ENCODE measurements at places on chromosomes 6 and 20.

- DNase-seq = no peak
Observed at GRCh38 chr6:137699031-137699683, 167.9 kb upstream of the TNFAIP3 start.

DNA sequence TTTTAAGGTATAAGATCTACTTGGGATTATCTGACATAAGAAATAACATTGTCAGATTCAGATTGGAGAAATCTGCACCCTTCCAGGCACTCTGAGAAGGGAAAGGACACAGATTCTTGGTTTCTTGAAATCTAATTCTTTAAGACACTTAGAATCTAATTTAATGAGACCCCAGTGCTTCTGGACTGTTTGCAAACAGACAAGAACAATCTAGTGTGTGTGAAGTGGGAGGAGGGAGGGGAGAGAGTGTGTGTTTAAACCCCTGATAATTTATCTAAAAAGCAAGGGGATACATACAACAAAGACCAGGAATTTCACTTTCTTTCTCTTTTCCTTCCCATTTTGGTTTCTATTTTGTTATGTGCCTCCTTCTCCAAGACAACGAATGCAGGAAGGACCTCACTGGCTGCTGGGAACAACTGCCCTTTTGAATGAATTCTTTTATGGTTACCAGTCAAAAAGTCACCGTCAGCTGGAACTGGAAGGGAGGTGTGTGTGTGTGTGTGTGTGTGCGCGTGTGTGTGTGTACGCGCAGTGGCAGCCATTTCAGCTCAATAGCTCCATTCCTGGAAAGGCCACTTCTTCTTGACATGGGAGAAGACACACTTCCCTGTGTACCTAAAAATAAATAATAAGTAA lies 129.4 kb downstream of the BCAS1 start:
- no peak for DNase-seq

DNA sequence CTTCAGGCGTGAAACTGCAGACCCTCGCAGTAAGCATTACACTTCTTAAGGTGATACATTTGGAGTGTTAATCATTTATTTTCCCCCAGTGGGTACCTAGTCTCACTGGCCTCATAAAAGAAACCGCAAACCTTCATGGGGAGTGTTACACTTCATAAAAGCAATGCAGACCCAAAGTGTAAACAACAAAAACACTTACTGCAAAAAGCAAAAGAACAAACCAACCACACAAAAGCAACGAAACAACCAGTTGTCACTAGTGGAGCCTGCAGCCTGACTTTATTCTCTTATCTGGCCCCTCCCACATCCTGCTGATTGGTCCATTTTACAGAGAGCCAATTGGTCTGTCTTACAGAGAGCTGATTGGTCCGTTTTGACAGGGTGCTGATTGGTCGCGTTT lies 23.8 kb downstream of the LY86 start:
- DNase-seq = no peak

- no peak for DNase-seq
Observed at GRCh38 chr20:25989196-25989595, 292.5 kb upstream of the ZNF337 start.

DNA sequence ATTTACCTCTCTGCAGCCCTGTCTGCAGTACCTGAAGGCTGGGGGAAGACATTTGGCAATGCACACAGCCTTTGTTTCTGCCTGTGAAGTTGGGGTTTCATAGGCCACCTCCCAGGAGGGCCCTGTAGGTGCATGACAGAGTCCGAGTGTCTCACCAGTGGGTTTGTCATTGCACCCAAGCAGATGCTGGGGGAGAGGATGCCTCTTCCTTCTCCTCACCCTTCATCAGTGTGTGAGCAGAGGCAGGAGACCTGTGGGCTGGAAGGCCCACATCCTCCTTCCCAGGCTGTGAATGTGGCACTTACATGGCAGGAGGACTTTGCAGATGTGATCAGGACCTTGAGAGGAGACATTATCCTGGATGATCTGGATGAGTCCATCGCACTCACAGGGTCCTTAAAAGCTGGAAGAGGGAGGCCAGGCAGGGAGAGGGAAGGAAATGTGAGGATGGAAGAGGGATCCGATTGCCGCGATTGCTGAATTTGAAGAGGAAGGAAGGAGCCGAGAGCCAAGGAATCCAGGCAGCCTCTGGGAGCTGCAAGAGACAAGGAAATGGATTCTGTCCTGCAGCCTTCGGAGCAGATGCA lies 30.4 kb downstream of the SYNJ2 start:
- no peak for DNase-seq

GRCh38 chr6:4078691-4079471 lies at the start of gene FAM217A:
TSS of gene FAM217A (minus strand) at chr6:4079137. CDS start at chr6:4077414, 1,723 bp downstream.
- no peak for DNase-seq

DNA sequence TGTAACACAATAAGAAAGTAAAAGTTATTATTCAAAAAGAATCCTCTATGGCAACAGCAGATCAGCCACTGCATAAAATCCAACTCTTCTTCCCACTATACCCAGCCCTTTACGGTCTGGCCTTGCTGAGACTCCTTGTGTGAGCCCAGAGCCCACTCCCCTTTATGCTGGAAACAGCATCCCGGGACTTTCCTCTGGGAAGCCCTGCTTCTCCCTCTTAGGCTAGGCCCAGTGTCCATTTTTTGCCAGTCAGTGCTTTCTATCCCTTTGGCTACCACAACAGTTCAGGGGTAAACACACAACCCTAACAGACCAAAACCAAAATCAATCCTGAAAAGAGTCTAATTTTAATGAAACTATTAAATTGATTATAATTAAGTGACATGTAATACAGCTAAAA lies 20.6 kb downstream of the FKBP5 start:
- DNase-seq = no peak

- no peak for DNase-seq
Observed at GRCh38 chr6:139146317-139146726, 11.4 kb downstream of the HECA start.

GRCh38 chr6:32868257-32868788 lies 14.3 kb downstream of the PSMB9 start:
- DNase-seq = peak; percentile 79

DNA sequence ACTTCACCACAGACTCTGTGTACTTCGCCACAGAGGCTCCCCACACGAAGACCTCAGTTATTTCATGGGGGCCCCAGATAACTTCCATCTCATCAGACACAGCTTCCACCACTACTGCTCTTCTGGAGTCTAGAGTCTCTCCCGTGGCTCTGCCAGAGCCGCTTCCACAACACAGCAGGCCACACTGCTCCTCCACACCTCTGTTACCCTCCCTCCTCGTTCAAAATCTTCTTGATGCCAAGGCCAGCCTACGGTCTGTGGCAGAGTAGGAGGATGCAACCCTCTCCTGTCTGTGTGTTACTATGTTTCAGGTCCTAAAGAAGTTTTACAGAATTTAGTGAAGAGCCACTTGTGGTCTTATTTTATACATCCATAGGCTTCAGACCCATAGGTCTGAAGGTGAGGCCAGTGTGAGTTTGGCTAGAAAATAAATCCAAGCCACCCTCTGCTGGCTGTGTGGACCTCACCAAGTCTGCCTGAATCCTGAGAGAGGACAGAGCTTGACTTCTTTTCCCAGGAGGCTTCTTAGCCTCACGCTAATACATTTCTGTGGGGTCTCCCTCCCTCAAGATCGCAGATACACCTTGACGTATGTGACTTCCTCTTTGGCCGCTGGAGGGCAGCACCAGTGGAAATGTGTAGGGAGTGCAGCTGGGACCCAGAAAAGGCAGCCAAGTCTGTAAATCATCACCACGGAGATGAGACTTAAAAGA lies 197.7 kb downstream of the FAXC start:
- no peak for DNase-seq

- DNase-seq = no peak
Observed at GRCh38 chr6:142764311-142764710, 180.7 kb downstream of the HIVEP2 start.

GRCh38 chr6:38413102-38413800 lies 226.5 kb downstream of the BTBD9 start:
- DNase-seq = no peak

DNA sequence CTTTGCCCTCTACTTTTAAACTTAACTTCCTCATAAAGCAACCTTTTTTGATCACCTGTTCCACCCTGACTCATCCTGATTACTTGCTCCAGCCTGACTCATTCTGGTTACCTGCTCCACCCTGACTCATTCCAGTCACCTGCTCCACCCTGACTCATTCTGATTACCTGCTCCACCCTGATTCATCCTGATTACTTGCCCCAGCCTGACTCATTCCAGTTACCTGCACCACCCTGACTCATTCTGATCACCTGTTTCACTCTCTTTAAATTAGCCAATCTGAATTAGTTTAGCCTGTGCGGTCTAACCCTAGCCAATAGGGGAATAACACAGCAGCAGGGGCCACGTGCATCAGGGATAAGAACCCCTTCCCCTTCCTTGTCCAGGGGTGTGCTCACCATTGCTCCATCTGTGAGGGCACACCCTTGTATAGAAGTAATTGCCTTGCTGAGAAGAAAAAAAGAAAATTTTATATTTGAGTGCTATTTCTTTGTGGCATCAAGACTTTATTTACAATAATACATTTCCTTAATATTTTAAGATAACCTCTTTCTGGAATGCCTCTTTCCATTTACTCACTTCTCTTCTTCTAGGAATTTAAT lies 17.9 kb downstream of the HLA-G start:
- DNase-seq = no peak

DNA sequence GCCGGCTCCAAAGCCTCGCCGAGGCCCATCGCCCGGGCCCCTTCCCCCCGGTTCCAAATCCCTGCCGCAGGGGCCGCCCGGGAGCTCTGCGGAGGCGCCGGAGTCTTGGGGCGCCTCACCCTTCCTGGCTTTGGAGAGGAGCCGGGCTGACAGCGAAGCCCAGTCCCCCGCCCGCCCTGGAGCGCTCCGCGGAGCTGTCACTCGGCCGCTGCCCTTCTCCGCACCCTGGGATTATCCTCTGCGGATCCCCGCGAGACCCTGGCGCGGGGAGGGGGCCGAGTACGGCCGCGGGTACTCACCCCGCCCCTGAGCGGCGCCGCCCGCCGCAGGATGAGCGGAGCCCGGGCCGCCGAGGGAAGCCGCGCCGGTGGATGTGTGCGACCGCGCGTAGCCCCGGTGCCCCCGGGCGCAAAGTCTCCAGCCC lies 343 bp downstream of the SNAP91 start:
- DNase-seq = no peak

DNA sequence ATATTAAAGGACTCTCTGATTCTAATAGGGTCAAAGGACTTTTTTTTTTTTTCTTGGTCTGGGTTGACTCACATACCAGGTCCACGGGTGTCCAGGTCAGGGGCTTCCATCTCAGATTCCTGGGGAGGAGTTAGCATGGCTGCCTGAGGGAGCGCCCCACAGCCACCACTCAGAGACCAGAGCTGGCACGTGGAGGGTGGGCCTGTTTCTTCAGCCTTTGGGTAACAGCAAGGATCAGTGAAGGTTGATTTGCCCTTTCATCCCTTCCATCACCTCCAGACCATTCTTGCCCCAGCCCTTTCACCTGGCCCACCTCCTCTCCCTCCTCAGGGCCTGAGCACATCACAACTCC lies 5.9 kb upstream of the GPSM3 start:
- no peak for DNase-seq

DNA sequence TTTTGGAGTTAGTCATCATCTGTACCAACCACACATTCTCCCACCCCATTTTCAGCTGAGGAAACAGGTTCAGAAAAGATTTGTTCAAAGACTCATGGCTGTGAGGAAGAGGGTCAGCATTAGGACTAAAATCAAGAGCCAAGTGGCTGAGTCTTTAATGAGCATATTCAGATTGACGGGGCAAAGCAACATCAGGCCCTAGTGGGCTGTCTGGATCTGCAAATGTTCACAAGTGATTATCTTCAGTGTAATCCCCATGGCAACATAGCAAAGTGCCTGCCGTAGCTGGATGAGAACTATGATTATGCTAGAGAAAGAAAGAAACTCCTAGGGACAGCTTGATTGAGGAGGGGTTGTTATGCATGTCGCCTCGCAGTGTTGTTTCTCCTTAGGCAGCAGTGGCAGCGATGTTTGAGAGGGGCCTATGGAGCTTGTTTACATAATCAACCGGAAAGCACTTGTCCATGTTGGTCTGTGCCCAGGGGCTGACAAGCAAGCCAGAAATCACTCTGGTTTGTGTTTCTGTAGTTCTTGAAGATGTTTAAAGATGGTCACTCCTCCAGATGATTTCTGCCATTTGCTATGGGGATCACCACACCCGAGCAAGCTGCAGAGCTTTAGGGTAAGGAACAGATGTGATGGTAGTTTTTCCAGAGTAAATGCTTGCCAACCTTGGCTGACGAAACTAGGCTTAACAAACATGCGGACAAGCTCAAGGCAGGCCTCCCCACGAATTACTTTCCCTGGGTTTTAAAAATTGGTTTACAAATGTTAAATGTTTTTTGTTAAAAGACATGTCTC lies 124.3 kb upstream of the MLIP start:
- no peak for DNase-seq

- DNase-seq = no peak
Observed at GRCh38 chr6:137661601-137662000, 167.4 kb upstream of the OLIG3 start.

GRCh38 chr6:125357515-125358256 lies 55.9 kb upstream of the HDDC2 start:
- DNase-seq = peak; percentile 28

GRCh38 chr6:168496997-168497331 lies 56.0 kb downstream of the SMOC2 start:
- DNase-seq = no peak

- no peak for DNase-seq
Observed at GRCh38 chr6:43107344-43108062, 31.4 kb downstream of the PTK7 start.

DNA sequence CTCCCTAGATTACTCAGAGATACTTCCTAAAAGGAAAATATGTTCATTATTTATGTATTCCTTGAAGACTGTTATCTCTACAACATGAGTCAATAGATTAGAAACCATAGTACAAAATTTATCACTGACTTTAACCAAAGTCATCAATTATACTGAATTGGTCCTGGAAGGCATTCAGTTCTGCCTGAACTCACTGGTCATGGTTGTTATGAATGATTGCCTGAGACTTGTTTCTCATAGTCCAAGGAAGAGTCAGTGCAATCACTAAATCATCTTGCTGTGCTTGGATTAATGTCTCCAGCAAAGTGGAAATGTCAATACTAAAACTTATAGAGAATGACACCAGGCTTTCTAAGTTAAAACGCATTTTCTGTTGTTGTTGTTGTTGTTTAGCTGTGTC lies 878.6 kb upstream of the MANEA start:
- DNase-seq = no peak

DNA sequence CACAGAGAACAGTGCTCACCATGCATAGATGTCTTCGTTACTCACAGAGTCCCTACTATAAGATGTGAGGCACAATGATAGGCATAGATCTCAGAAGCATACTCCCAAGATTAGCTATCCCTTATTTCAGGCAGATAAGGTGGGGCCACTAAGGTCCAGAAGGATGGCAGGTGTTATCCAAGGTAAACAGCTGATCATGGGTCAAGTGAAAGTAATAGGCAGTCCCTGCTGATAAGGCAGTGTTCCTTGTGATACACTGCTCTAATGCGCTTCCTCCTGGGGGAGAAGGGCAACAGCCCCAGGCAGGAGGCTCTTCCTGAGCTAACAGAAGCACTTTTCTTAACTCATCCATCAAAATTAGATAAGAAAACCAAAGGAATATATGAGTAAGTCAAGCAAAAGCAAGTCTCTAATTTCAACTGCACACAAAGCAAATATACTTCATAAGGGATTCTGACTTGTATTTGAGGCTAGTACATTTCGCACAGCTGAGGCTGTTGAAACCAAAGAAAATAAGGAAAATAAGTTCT lies 42.2 kb downstream of the METTL24 start:
- no peak for DNase-seq
